ENCODE measurements at places on chromosomes 7 and 10.
A peak's percentile ranks its signal among the peaks of the same experiment; 100 is the strongest.

DNA sequence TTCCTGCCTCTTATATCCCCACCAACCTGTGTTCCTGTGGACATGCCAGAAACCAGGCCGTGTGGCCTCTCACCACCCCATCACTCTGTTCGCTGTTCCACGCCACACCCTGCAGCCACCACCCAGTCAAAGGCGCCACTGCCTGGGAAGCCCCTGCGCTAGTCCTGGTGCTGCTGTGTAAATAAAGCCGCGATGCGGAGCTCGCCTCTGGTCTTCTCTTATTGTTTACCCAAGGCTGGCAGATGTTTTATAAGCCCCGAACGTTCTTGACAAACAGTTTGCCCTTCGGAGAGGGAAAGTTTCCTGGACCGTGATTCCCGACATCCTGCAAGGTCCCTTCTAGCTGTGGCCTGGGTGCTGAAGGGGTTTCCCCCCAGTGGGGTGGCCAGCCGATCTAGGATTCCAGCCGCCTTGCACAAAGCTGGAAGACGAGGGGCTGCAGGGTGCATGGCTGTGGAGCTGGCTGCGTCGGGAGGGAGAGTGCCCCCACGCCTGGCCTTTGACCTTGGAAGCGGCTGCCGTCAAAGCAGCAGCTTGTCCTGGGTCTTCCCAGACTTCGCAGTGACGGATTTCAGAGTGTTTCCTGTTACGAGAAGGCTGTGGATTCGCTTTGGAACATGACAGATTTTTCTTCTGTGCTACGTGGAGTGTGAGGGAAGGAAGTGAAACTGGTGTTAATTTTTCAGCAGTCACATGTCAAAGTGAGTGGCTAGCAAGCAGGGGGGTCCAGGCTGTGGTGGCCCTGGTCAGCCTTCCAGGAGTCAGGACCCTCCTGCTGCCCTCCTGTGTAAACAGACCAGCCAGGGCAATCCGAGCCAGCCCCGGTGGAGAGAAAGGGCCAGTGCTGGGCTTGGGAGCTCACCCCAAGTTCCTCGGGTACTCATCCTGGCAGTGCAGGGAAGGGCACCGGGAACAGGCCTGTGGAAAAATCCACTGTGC, 61.6 kb downstream of the LHPP start:
- no peak for DNase-seq

- DNase-seq, result no peak
Observed at GRCh38 chr10:47381103-47381395, 3.0 kb downstream of the ZNF488 start.

GRCh38 chr7:2243458-2243857, 1.4 kb downstream of the NUDT1 start:
- no peak for DNase-seq

GRCh38 chr10:88971221-88972061, 18.9 kb upstream of the ACTA2 start:
- DNase-seq, result no peak

DNA sequence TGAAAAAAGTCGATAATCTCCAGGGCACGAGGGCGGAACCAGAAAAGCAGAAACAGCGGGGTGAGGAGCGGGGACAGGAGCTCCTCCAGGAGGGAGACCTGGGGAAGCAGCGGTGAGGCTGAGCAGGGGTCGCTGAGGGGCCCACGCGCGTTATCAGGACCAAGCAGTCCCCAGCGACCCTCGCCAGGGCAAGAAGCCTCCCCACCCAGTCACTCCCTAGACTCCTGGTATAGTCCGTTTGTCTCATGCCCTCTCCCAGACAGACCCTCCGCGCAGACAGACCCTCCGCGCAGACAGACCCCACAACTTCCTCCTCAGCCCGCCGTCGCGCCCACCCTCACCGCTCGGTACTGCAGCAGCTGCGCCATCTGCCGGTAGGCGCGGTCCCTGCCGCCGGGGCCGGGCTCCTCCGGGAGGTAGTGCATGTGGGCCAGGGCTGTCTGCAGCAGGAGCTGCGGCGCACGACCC, 6.3 kb downstream of the ATG9B start:
- no peak for DNase-seq

GRCh38 chr7:120431016-120431415, 158.0 kb downstream of the KCND2 start:
- DNase-seq, result no peak

DNA sequence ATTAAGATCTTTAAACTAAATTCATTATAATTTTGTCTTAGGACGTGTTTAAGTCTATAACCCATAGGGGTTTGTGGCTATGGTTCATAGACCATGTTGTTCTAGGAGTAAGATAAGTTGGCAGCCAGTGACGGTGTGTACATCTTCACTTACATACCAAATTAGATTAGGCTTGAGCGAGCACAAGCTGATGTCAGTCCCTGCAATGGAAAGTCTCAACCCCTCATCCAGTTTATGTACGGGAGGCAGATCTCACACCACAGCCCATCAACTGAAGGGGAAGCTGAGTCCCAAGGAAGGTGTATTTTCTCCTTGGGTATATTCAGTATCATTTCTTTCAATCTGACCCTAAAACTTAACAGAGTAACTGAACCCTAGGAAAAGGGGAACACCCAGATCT, 5.1 kb upstream of the SMC3 start:
- DNase-seq, result no peak

DNA sequence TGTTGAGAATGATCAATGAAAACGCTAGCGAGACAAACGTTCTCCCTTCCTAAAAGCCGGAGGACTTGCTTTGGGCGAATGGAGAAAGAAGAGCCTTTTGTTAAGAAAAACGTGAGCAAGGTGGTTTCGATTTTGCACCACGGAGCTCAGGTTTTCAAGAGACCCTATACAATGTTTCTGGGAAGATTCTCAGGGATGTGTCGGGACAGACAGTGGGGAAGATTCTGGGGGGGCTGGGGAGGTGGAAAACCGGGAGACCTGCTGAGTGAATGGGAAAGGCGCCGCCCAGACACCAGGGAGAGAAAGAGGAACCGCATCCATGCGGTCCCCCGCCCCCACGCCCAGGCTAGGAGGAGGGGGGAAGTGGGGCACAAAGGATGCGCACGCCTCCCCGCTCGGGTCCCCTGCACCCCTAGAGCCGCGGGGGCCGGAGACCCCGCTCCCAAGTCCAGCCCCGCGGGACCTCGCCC, 745 bp downstream of the YWHAG start:
- DNase-seq, result no peak

- DNase-seq, result no peak
Observed at GRCh38 chr10:117927332-117927731, 119.4 kb downstream of the RAB11FIP2 start.

DNA sequence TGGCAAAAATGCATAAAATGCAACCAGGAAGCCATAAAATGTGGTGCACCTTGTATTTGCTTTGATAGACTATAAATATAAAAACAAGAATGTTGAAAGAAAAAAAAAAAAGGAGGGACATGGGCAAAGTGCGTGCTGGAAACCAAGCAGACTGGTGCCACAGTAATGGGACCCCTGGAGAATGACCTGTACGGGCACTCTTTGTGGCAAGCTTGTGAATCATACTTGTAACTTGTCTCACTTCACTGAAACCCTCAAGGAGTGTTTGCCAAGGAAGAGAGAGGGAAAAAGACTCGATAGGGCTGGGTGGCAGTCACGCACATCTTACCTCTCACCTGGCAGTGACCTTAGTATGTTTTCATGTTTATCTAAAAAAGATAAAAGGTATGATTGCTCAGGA, 1183.6 kb downstream of the GATA3 start:
- no peak for DNase-seq

- no peak for DNase-seq
Observed at GRCh38 chr10:89203237-89203636, 3.9 kb downstream of the CH25H start.

GRCh38 chr10:20446561-20447193, 450.4 kb downstream of the NEBL start:
- no peak for DNase-seq

DNA sequence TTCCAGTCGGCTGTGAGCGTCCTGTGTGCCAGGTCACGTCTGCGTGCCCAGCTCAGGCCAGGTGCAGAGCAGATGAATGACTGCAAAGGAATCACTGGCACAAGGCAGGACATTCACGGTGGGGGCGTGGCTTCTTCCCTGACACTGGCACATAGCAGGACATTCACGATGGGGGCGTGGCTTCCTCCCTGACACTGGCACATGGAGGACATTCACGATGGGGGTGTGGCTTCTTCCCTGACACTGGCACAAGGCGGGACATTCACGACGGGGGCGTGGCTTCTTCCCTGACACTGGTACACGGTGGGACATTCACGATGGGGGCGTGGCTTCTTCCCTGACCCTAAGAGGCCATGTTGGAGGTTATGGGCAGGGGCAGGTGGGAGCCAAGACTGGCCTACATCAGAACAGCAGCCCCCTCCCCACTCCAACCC, 64.3 kb downstream of the MYL10 start:
- no peak for DNase-seq

GRCh38 chr10:48389272-48389671, 82.8 kb downstream of the MAPK8 start:
- DNase-seq, result no peak

- DNase-seq, result no peak
Observed at GRCh38 chr10:97531401-97531986, 32.8 kb downstream of the UBTD1 start.

- DNase-seq, result no peak
Observed at GRCh38 chr10:74906611-74907198, 80.3 kb downstream of the KAT6B start.

GRCh38 chr10:110225441-110225755, 18.0 kb downstream of the MXI1 start:
- DNase-seq, result no peak

DNA sequence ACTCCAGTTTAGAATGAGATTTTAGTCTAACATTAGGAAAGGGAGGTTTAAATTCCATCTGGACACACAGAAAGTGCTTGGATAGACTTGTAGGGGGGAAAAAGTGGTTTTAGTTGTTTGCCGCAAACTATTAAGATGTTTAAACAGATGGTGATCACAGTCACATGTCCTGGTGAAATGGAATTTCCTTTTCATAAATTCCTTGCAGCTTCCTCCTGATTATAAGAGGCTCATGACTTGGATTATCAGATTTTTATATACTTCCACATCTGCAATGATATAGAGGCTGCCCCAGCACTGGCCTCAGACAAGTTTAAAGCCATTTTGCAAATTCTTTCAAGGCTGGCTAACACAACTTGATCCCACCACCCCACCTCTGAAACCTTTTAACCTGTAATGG, 106.4 kb upstream of the ARMC3 start:
- peak; percentile 73 for DNase-seq

GRCh38 chr7:767580-767940, 40.5 kb upstream of the PRKAR1B start:
- no peak for DNase-seq

DNA sequence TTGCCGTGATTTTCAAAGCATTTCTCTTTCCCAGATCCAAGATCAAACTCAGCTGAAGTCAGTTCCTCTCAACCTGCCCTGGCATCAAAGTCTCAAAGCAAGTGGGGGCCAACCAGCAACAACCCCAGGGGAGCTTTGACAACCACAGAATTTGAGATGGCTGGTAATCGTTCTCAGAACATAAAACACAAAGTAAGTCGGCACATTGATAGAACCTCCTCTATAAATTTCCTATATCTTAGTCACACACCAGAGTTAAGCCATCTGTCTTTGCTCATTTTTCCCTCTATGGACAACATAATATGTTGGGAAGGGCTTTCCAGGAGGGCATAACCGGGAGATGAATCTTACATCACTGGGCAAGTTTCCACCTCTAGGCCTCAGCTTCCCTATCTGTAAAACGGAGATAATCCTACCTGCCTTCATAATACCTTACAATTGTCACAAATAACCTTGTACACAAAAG, 1.2 kb upstream of the DNAJC9 start:
- DNase-seq, result no peak

DNA sequence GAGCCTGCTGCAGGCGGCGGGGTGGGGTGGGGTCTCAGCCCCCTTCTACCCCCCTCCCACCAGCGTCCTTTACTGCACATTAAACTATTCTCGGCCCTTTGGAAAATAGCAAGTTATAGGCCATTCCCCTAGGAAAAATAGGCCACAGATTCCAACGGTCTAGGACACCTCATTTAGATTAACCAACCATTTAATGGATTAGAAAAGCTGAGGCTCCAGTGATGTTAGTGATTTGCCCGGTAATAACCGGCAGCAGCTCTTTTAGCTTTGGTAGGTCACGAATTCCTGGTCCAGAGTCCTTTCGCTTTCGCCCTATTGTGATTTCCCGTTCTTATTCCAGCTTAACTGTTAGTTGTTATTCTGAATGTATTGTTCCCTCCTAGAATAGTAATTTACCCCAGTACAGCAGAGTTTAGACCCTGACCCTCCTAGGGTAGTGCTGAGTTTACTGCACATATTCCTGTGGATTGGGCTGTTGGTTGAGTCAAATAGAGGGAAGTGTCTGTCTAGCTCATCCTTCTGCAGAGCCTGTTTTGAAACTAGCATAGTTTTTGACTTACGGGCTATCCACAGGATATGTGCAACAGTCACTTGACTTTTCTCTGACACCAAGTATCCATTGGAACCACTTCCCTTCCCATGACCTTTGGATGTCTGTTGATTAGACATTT, 754 bp downstream of the GSTO1 start:
- DNase-seq, result no peak

GRCh38 chr10:86291616-86292340, 74.8 kb downstream of the GRID1 start:
- no peak for DNase-seq

GRCh38 chr7:18004372-18004771, 23.3 kb downstream of the PRPS1L1 start:
- no peak for DNase-seq

- DNase-seq, result no peak
Observed at GRCh38 chr7:78066599-78066998, 268.0 kb downstream of the PHTF2 start.

DNA sequence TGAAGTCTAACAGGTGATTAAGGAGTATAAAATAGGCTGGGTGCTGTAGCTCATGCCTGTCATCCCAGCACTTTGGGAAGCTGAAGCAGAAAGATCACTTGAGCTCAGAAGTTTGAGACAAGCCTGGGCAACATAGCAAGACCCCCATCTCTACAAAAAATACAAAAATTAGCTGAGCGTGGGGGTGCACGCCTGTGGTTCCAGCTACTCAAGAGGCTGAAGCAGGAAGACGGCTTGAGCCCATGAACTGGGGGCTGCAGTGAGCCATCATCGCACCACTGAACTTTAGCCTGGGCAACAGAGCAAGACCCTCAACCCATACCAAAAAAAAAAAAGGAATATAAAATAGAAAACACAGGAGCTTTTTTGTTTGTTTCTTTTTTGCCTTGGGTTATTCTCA, 47.4 kb downstream of the DCLRE1A start:
- no peak for DNase-seq

- no peak for DNase-seq
Observed at GRCh38 chr7:12017046-12017445, 185.0 kb upstream of the THSD7A start.

DNA sequence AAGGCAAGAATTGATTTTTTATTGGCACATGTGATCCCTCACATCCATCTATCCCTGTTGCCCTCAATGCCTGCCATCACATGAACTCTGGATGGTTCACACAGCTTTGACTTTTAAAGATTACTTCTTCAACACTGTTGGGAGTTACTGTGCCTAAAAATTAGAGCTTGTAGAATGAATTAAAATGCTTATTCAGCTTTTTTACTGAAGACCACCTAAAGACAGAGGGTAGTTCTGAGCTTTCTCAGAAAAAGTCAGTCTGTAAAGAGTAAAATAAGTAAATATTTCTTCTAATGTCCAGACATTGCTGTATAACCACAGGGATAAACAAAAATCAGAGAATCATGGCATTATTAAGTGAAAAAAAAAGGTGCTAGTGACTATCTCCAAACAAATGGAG, 93.3 kb upstream of the CSTF2T start:
- no peak for DNase-seq

- peak; percentile 97 for DNase-seq
Observed at GRCh38 chr10:126397640-126398382, 9.5 kb upstream of the ADAM12 start.
